ENCODE measurements at places on chromosomes 7 and 10.

- no peak for DNase-seq
Observed at GRCh38 chr7:5394264-5395105, 29.1 kb downstream of the TNRC18 start.

DNA sequence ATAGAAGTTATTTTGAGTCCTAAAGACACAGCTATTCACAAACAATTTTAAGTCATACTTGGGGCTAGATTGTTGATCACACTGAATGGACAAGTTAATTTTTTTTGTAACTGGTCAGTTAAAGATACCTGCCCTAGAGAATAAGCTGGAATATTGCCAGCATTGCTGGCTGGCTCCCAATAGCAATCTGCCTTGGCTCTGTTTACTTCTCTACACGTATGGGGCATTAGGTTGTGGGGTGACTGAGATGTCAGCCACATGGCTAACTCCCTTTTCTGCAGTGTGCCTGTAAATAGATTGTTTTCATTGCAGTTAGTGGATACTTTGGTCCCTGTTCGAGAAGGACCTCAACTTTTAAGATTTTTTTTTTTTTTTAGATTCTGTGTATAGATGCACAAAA lies 128.2 kb downstream of the SEMA3E start:
- no peak for DNase-seq

- no peak for DNase-seq
Observed at GRCh38 chr7:54015251-54015650, 526.9 kb upstream of the VSTM2A start.

DNA sequence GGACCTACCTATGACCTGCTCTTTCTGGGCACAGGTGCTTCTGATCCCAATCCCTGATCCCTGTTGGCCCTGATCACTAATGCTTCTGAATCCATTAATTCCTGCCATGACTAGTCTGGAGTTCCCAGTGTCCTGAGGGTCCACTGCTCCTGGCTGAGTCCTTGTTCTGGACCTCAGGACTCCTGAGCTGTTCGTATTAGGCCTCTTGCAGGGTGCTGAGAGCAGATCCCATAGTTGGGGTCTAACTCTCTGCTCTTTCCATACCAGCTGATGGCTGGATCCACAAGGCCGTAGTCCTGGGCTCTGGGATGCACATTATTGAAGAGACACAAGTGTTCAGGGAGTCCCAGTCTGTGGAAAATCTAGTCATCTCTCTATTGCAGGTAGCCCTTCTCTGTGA lies 7.0 kb downstream of the MRPL43 start:
- DNase-seq: no peak

DNA sequence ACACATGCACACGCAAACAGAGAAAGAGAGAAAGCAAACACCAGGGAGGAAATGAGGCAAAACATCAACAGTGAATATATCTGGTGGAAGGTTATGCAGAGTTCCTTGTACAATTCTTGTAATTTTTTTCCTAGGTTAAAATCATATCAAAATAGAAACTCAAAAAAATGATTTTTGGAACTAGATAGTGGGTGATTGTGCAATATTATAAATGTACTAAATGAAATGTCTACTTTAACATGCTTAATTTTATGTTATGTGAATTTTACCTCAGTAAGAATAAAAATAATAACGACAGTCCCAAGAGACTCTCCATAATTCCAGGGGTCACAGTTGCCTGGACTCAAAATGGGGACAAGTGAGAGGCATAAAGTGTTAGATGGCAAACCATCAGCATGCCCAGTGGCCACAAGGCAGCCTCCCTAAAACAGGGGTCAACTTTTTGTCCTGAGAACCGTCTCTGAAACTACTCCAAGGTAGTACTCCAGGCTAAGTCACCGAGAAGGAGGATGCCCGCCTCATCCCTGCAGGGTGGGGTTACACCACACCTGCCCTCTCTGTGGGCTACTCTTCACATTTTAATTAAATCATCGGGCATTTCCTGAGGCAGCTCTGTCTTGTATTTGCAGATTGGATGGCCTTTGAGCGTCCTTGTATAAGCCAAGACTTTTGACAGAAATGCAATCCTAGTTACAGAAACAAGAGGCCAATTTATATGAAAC lies 267.7 kb downstream of the ELMO1 start:
- DNase-seq: no peak

DNA sequence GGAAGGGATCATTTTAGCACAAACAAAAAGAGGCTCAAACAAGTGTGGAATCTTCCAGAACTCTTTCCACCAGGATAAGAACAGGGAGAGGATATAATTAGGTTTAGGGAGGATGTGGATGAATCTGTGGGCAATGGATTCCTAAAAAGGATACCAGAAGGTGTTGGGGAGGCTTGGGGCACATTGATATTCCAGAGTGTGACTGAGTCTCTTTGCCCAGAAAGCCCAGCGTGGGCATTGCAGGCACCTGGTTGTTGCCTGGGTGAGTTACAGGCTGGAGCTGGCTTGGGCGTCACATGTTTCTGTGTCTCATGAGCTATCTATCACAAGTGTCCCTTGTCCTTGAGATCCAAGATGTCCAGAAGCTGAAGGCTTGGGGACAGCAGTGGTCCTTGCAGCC lies 3.3 kb downstream of the COL26A1 start:
- no peak for DNase-seq

DNA sequence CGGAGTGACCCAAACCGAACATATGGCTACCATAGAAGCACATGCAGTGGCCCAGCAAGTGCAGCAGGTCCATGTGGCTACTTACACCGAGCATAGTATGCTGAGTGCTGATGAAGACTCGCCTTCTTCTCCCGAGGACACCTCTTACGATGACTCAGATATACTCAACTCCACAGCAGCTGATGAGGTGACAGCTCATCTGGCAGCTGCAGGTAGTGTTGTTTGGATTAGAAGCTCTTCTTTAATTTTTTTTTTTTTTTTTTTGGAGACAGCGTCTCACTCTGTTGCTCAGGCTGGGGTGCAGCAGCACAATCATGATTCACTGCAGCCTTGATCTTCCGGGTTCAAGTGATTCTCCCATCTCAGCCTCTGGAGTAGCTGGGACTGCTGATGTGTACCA lies 45.8 kb downstream of the NRF1 start:
- DNase-seq: no peak

DNA sequence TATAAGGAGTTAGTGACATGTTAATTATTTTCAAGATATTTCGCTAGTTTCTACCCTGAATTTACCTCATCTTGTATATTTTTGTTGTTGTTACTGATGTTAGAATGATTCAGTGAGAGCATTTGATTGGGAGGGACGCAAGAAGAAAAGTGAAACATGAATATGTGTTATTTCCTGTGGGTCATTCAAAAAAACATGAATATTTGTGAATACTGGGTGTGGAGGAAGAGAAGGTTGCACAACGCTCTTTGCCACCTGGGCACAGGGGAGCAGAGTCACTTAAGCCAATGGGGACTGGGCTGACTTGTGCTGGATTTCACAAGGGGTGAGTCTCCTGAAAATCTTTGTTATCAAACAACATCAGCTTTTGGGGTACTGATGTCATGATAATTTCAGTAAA lies 39.5 kb downstream of the AGK start:
- no peak for DNase-seq

DNA sequence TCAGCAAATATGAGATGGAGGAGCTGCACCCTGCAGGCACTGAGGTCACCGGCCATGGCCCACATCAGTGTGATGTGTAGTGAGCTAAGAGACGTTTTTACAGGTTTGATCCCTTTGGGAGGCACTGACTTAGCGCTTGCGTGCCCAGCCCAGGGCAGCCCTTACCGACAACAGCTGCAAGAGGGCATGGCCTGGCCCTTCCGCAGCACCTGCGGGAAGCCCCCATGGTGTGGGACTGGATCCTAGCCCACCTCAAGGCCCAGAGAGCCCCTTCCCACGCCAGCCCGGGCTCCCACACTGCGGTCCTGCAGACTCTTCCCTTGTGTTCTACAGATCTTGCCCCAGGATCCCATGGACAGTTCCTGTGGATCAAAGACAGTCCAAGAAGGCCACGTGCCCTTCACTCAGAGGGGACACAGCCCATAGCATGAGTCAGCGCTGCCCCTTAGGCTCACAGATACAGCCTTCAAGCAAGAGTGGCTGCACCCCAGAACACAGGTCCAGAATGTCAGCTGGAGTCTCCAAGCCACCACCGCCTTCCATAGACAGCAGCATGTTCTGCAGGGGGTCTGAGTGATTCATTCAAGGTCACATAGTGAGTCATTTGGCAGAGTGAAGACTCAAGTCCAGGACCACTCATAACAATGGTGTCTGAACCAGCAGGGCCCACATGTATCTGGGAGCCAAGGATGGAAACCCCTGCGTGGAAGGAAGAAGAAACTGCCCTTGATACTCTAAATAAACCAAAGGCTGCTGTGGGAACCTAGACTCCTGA lies 25.4 kb downstream of the TLL2 start:
- DNase-seq: no peak

DNA sequence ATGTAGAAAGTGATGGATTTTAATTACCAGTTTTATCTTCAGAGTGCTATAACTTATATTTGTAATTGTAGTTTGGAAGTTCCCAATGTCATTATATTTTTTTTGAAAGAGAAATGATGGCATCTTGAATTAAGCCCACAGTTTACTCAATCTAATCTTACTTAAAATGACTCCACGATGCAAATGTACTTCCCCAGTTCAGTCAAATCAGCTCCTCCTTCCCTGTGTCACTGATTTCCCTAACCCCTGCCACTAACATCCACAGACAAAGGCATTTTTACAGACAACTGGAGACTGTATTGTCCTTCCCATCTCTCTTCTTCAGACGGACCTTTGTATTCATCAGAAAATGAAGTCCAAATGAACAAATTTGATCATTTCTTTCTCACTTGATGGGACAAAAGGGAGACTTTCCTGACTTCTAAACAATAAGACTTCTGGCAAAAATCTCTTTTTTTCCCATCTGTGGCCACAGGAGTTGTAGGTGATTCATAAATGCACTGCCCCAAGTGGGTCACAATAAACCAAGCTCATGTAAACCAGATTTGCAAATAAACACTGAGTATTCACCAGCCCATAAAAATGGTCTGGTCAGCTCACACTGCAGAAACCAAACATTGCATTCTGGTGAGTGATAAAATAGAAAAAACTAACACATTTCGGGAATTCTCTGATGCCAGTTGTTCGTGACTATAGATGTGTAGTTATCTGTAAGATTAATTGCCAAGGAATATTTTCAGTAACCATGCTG lies 162.9 kb downstream of the FANK1 start:
- peak; percentile 54 for DNase-seq

DNA sequence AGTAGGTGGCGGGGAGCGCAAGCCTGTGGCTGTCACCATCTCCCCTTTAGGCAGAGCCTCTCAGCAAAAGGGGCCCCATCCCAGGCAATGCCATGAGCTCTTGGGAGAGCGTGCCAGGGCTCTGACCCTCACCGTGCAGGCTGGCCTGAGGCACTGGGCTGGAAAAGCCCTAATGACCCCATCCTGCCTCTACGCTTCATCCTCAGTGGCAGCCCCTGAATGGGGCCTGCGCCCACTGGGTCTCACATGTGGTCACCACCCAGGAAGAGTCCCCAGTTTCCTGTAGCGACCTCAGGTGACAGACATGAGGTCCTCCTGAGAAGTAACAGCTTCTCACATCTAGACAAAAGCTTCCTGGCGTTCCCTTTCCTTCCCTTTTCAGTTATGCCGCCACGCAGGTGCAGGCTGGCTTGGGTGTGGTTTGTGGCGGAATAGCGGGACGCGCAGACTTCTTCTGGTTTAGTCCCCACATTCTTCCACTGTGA lies 59.2 kb downstream of the CLEC2L start:
- no peak for DNase-seq

- no peak for DNase-seq
Observed at GRCh38 chr7:155692317-155692716, 47.9 kb downstream of the RBM33 start.

GRCh38 chr7:69932034-69932628 lies 333.9 kb downstream of the AUTS2 start:
- DNase-seq: peak; percentile 0

GRCh38 chr10:28302012-28302637 lies 739 bp downstream of the MPP7 start:
- DNase-seq: no peak

DNA sequence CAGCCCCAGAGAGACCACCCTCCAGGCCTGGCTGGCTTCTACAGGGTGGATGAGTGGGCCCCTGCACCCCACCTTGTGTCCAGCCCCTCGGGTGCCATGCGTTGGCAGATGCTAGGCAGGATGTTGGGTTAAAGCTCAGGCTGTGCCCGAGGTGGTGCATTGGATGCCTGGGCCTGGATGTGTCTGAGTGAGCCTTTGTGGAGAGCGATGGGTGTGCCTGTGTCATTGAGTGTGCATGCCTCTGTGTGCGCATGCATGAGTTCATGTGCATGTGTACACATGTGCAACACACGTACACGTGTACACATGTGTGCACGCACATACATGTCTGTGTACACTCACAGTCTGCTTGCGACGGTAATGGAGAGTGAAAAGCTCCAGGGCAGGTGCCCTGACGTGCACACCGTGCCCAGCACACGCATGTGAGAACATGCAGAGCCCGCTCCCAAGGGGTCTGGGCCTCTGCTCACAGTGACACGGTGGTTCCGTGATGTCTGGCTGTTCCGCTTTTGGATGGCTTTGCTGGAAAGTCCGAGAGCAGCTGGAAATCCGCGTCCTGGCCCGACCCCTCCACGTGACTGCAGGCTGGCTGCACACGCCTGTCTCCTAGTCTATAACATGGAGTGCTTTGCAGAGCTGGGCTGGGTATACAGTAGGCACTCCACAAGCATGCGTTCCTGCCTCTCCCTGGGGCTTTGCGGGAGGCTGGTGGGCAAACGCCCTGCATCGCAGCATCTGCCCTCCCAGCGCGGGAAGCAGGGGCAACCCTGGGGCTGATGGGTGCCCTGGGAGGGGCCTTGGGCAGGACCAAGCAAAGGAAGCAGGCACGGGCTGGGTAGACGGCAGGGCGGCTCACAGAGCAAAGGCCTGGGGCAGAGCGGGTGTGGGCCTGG lies 36.9 kb downstream of the ELFN1 start:
- DNase-seq: no peak

DNA sequence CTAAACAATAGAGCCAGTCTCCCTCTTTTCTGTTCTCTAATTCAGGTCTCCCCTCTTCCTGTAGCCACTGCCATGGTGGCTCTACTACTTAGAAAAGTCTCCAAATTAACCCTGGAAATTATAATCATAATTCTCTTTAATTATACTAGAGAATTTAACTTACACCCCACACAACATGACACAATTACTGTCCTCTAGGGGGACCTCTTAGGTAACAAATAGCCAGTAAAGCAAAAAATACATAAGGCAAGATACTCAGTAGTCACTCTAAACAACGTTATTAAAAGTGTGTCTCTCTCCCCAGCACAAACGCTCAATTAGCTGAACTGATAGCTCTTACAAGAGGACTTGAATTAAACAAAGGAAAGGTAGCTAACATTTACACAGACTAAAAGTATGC lies 44.3 kb upstream of the ZNF107 start:
- DNase-seq: no peak

DNA sequence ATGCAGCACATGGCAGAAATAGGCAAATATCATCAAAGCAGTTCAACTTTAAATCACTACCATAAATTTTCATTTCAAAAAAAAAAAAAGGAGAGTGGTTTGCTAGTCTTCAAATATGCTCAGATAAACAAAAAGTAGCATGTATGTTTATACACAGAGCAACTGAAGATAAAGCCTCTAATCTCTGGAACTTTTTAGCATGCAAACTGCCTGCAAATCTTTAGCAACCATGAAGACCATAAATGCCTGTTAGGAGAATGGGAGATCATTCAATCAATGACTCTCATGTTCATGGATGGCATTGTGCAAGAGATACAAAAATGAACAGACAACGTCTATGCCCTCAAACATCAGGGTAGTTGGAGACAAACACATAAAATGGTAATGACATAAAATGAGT lies 57.3 kb downstream of the ORC5 start:
- DNase-seq: no peak
